ENCODE measurements at places on chromosomes 11 and 22.

- no peak for DNase-seq
These were observed 3.4 kb downstream of the DHCR7 start for GRCh38 chr11:71444811-71445210.

GRCh38 chr11:121557348-121557747 is 104.6 kb upstream of the SORL1-AS1 start:
- no peak for DNase-seq

DNA sequence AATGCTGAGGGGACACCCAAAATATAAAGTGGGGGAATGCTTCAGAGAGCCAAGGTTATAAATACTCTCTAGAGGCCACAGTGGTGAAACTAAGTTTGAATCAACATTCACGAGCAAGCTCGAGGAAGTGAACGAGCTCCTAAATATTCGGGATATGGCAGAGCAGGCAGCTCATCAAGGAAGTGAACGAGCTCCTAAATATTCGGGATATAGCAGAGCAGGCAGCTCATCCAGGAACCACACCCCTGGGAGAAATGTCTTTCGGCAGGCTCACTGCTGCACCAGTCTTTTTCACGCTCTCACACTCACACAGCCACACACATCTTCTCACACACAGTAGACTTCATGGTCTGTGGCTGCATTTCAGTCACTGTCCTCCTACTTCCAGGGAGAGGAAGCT is 787.5 kb downstream of the OPCML start:
- no peak for DNase-seq

DNA sequence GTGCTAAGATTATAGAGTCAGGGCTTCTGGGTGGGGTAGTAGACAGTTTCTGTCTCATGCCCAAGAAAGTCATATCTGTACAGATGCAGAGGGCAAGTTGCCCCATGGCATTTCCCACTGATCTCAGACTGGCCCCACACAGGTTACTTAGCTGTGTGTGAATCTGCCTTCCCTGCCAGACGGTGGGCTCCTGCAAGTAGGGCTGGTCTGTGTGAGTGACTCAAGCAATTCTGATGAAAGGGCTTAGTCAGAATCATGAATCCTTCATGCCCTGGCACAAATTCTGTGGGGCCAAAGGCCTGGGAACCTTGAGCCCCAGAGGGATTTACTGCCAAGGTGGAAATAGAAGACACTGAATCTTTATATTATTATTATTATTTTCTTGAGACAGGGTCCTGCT is 30.4 kb downstream of the USH1C start:
- no peak for DNase-seq

DNA sequence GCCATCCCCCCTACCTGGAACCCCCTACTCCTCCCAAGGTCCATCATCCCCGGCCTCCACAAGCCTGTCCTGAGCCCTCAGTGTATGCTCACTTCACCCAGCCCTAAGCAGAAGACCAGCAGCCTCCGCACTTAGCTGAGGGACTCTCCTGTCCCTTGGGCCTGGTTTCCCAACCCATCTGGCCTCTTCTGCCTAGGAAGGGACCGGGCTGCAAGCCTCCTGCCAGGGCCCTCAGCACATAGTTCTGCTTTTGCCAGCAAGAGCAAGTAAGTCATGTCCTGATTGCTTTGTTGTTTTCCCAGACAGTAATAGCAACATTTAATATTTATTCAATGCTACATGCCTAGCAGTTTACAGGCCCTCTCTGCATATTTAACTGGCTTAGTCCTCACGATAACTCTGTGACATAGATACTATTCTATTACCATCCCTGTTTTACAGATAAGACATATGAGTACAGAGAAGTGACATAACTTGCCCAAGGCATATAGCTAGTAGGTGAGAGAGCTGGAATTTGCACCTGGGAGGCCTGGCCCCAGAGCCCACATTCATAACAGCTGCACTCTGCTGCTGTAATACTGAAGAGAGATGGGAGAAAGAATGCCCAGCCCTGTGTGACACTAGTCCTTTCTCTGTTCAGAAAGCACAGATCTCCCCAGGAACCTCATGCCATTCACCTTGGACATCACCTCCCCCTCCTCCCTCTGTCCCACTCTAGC is 139.2 kb downstream of the PARVA start:
- DNase-seq: no peak

GRCh38 chr11:67345920-67346819 is 7.2 kb downstream of the POLD4 start:
- DNase-seq: peak; percentile 39

DNA sequence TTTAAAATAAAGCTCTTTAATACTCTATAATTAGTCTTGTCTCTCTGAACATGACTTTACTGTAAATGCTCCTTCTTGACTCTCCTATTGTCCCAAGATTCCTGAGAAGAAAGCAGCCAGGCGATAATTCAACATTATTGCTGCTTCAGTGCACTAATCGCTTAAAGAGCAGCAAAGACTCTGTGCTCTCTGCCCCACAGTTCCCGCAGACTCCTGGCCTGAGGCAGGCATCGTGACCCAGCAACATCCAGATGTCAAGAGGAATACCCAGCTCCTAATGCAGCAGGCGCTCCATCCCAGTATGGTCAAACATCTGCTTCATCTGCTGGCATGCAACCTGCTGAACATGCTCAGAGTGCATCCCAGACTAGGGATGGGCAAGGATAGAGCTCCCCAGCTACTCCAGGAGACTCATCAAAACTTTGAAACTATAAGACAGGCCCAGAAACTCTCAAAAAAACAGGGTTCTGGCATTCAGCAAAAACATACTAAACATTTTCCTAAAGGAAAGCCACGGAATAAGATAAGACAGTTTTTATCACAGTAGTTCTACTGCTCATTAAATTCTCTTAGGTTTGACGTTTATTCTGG is 270.0 kb downstream of the SOX6 start:
- peak; percentile 68 for DNase-seq

GRCh38 chr11:35420371-35420770 is 1.0 kb upstream of the SLC1A2 start:
- peak; percentile 59 for DNase-seq

- no peak for DNase-seq
These were observed 2.4 kb downstream of the ASPHD2 start for GRCh38 chr22:26431261-26431995.

DNA sequence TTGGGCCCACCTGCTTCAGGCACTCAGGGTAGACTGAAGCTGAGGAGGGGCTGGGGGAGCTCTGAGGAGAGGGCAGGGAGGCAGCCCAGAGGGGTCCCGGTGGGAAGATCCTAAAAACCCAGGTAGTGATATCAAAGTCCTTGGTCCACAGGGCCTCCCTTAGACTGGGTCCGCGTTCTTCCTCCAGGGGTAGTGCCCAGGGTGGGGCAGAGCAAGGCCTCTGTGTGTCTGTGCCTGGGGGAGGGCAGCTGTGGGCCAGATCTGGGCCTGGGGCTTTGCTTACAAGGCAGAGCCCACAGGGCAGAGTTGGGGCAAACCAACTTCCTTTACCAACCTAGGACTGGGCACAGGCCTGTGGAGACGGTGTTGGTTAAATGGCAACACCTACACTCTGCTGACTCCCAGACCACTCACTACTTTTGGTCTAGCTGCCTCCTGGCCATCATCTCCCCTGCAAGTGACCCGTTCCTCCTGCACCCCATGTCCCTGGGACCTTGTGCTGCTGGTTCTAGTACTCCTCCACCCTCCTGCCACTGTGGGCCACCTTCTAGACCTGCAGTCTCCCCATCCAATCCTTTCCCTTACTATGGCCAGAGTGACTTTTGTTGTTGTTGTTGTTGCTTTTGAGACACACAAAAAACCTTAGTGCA is 15.8 kb downstream of the ATG16L2 start:
- no peak for DNase-seq

DNA sequence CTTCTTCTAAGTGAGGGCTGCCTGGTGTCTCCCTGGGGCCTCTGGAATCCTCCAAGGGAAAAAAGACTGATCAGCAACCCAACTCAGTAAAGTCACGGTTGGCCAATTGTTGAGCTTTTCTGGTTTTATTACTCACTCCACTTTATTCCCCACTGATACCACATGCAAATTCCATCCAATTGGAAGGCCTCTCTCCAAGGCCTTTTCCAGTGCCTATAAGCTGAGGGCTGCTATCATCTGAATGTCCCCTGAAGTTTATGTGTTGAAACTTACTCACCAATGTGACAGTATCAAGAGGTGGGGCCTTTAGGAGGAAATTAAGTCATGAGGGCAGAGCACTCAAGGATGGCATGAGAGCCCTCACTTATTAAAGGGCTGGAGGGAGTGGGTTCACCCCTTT is 463.3 kb downstream of the BUD13 start:
- DNase-seq: no peak

GRCh38 chr11:117181586-117182550 is 3.3 kb downstream of the SIDT2 start:
- DNase-seq: no peak

- DNase-seq: peak; percentile 28
These were observed 785 bp downstream of the IGSF9B start for GRCh38 chr11:133955945-133956421.

GRCh38 chr22:48146426-48146825 is 1384.0 kb downstream of the TBC1D22A start:
- no peak for DNase-seq

DNA sequence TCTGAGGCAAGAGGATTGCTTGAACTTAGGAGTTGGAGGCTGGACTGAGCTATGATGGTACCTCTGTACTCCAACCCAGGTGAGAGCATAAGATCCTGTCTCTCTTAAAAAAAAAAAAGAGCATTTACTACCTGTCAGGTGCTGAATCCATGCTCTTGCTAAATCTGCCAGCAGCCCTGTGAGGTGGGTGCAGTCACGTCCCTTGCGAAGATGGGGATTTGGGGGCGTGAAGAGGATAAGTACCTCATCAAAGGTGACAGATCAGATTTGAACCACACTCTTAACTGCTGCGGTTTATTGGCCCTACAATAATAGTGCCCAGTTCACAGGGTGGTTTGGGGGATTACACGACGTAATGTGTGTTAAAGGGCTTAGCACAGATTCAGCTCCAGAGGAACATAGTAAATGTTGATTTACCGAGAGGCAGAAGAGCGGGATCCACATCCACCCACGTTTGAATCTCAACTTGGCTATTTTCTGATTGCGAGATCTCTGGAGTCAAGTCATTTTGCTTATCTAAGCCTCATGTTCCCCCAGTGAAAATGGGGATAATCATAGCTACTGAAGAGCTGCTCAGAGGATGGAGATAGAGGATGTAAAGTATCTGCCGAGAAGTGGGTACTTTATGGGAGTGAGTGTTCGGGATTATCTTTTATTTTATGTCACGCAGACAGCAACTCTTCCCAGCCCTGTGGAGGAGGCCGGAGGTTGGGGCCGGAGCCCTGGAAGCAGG is 28.1 kb upstream of the LRRC10B start:
- peak; percentile 65 for DNase-seq

DNA sequence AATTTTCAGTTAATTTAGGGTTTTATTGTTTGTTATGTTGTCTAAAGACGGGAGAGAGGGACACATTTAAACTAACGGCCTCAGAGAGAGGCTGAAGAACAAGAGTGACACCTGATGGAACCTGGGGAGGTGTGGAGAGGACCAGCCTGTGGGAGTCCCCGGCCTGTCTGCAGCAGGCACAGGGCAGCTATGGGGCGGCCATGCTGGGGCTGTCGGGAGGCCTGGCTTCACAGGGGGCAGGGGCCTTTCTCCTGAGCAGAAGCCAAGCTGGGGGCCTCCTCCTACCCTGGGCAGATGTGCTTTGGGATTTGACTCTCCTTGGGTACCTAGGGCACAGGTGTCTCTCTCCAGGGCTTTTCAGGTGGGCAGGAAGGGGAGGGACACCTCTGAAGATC is 21.9 kb downstream of the RELT start:
- DNase-seq: no peak

DNA sequence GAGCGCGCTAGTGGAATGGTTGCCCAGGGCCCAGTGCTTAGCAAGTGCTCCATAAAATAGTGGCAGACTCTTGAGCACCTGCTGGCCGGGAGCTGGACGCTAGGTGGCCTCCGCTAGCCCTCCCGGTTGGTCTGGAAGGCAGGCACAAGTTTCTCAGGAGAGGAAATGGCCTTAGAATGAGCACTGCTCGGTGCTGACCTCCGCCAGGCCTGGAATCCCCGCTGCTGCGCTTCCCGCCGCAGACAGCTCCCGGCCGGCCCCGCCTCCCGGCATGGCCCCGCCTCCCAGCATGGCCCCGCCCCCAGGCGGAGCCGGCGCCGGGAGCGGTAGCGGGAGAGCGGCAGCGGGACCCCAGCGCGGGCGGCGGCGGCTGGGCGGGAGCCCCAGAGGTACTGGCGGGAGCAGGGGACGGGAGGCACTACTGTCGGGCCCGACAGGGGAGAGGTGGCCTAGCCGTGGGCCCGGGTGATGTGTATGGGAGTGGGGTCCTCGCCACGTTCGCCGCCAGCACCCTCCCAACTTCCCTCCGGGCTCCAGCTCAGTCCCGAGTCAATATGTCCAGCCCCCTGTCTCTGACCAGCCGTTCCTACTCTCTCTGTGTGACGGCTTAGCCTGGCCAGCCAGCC is at the start of gene SIPA1:
Gene SIPA1 (plus strand): TSS at position 308 of the 626 bp plus-strand sequence. CDS start 2,821 bp downstream, outside the sequence.
- DNase-seq: peak; percentile 65

- peak; percentile 93 for DNase-seq
These were observed 19.6 kb downstream of the MACROD1 start for GRCh38 chr11:64146036-64146955.

- DNase-seq: no peak
These were observed 575 bp downstream of the DUSP18 start for GRCh38 chr22:30667107-30667493.

- no peak for DNase-seq
These were observed 3.9 kb downstream of the DBX1 start for GRCh38 chr11:20156280-20156875.

GRCh38 chr11:18633256-18634139 is 644 bp downstream of the SPTY2D1 start:
- DNase-seq: peak; percentile 31

DNA sequence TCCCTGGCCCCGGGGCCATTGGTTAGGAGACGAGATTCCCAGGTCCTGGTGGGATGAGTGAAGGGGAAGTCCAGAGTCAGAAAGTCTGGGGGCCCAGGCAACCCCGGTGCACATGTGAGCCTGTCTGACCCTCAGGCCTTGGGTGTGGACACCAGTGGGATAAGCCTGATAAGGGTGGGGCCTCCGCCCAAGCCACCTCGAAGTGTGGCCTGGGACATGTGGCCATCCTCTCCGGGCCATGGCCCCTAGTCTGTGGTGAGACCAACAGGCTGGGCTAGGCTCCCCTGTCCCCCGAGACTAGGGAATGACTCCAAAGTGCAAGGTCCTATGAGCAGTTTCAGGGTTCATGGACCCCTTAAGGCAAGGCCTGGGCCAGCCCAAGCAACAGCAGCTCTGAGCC is 6.3 kb downstream of the CABP7 start:
- no peak for DNase-seq

- no peak for DNase-seq
These were observed 40.2 kb upstream of the CCDC90B start for GRCh38 chr11:83326326-83326725.
